ENCODE measurements at places on chromosomes 12 and 14.

- no peak for DNase-seq
Measured at GRCh38 chr12:113794774-113795173, 171.4 kb downstream of the RBM19 start.

DNA sequence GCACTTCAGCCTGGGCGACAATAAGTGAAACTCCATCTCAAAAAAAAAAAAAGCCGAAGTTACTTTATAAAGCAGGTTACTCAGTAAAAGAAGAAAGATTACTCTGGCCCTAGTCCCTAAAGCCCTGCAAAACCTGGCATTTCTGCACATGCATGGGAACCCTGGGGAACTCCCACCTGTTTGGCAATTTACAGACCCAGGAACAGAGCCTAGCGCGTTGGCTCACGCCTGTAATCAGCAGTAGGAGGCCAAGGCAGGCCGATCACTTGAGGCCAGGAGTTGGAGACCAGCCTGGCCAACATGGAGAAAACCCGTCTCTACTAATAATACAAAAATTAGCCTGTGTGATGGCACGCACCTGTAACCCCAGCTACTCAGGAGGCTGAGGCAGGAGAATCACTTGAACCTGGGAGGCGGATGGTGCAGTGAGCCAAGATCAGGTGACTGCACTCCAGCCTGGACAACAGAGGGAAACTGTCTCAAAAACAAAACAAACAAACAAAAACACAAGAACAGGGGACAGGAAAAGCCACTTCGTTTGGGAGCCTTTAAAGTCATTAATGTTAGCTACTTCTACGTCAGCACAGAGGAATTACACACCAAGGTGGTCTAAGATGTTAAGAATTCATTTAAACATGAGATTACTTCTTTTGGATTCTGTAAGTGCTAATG is 34.1 kb upstream of the SPTSSA start:
- no peak for DNase-seq

DNA sequence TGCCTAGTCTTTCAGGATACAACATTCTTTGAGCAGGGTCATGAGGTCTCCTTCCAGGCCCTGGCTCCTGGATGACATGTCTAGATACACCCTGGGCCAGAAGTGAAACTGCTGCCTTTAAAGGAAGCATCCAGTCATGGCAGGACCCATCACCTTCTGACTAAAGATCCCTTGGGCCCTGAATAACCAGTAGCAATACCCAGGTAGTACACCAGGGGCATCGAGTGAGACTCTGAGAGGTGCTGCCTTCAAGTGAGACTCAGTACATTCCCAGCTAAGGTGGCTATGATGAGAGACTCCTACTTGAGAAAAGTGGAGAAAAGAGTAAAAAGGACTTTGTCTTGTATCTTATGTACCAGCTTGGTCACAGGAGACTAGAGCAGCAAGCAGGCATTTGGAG is 23.5 kb downstream of the OR6C68 start:
- DNase-seq = no peak

GRCh38 chr14:80954687-80955299 is 628 bp upstream of the TSHR start:
- peak; percentile 15 for DNase-seq

DNA sequence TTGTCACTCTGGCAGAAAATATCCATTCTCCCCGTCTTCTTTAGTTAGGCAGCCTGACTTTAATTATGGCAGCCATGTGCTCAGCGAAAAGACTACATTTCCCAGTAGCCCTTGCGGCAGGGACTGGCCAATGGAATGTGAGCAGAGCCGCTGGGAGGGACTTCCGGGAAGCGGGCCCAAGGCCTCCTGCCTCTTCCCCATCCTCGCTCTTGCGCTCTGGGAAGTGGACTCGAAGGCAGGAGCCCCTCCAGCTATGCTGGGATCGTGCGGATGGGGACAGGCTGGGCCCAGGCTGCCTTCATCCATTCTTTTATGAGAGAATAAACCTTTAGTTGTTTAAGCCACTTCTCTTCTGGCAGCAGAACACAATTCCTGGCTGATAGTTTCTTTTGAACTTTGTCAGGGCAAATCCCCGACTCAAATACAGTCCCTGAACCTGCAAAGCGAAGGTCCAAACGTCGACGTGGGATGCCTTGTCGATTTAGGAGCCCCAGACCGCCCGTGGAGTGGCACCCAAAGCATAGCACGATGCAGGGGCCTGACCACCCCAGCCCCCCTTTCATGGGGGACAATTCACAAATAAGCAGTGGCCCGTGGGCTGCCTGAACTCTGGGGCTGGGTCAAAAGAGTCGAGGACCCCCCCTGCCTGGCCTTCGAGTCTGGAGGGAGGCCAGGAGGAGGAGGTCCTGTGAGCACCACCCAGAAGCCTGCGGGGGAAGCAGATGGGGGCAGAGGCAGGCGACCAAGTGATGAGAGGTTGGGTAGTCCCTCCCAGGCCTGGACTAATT is 15.6 kb upstream of the LRTM2 start:
- peak; percentile 3 for DNase-seq

Measured in NCI-H1417 treated with DMSO at 0.1 percent for 48 hours (cell line).